ENCODE measurements at places on chromosomes 11 and 22. TPM values are rescaled to one million over a fixed set of nuclear protein-coding genes. Genes with fewer than 3 reads are reported as not detected.

- DNase-seq, result no peak
- H3K27ac ChIP-seq, result no peak overlapping the region
- no peaks in the 10 kb centered on the region for H3K27me3 ChIP-seq
- no peaks in the 10 kb centered on the region for H3K36me3 ChIP-seq
- H3K4me1 ChIP-seq, result no peaks in the 10 kb centered on the region
- H3K4me3 ChIP-seq, result no peak overlapping the region
These were observed 84.8 kb upstream of the PAX6 start for GRCh38 chr11:31895926-31896325.

DNA sequence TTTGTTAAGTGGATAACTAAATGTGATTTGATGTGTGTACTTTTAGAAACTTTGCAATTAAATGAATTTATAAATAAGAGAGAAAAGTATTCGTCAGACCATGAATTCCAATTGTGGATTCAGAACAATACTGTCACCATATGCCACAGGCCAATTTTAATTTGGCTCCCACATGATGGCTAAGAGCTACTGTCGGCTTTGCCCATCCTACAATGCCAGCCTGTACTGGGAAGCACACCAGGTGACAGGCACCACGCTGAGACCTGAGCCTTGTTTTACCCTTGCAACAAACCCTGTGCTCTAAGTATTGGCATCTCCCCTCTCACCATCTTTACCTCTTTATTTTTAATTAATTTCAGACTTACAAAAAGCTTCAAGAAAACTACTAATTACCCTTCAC lies 14.0 kb downstream of the RAB30 start:
- H3K4me1 ChIP-seq, result no peaks in the 10 kb centered on the region
- H3K27me3 ChIP-seq, result no peaks in the 10 kb centered on the region
- DNase-seq, result no peak
- H3K27ac ChIP-seq, result no peak overlapping the region
- no peaks in the 10 kb centered on the region for H3K36me3 ChIP-seq

- no peaks in the 10 kb centered on the region for H3K27me3 ChIP-seq
- DNase-seq, result peak; percentile 70
- no peak overlapping the region for H3K27ac ChIP-seq
- no peaks in the 10 kb centered on the region for H3K4me1 ChIP-seq
- no peak overlapping the region for H3K4me3 ChIP-seq
These were observed 34.0 kb upstream of the FBXO3 start for GRCh38 chr11:33808228-33808828.

DNA sequence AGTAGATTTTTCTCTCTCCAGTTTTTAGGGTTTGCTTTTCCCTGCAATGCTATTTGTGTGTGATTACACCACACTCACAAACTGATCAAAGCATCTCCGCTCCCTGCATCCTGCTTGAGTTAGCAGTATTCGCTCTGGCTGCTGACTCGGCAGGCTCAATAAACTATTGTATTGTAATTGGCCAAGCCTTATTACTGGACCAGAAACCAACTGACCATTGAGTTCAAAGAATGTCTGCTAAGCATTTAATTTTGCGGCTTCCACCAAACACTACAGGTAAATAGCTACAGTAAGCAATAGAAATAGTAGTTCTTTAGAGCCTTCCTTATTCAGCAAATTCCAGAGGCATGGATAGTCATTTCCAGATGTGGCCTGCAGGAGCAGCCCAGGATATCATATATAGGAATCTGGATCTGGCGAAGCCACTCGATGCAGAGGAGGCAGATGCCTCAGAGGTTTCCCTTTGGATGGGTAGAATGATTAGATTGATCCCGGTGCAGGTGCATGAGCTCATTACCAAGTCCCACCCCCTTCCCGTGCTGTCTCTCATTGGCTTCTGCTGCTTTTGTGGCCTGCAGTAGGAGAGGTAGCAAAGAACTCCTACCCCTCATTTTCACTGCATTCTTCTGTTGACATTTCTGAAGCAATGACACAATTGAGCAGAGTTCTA lies 77.3 kb downstream of the COMMD9 start:
- no peak for DNase-seq
- H3K4me1 ChIP-seq, result no peaks in the 10 kb centered on the region
- no peak overlapping the region for H3K27ac ChIP-seq
- no peaks in the 10 kb centered on the region for H3K36me3 ChIP-seq
- no peaks in the 10 kb centered on the region for H3K27me3 ChIP-seq

DNA sequence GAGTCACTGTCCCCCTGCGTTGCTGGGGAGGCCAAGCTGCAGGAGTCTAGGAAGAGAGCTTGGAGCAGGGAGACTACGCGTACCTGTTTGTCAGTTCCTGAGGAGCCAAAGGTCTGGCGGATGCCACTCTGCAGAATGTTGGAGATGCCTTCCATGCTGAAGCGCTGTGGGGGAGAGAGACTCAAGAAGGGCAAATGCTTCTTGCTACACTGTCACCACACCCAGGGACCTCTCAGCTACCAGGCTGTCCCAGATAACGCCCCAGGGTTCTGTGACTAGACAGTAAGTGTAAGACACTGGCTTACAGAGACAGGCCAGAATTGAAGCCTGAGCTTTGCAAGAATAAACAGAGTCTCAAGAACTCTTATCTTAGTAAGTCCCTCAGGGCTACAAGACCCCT lies 42.0 kb downstream of the FEZ1 start:
- no peak overlapping the region for H3K4me3 ChIP-seq
- H3K27me3 ChIP-seq, result no peaks in the 10 kb centered on the region
- H3K4me1 ChIP-seq, result no peaks in the 10 kb centered on the region
- no peak overlapping the region for H3K27ac ChIP-seq
- no peaks in the 10 kb centered on the region for H3K36me3 ChIP-seq

DNA sequence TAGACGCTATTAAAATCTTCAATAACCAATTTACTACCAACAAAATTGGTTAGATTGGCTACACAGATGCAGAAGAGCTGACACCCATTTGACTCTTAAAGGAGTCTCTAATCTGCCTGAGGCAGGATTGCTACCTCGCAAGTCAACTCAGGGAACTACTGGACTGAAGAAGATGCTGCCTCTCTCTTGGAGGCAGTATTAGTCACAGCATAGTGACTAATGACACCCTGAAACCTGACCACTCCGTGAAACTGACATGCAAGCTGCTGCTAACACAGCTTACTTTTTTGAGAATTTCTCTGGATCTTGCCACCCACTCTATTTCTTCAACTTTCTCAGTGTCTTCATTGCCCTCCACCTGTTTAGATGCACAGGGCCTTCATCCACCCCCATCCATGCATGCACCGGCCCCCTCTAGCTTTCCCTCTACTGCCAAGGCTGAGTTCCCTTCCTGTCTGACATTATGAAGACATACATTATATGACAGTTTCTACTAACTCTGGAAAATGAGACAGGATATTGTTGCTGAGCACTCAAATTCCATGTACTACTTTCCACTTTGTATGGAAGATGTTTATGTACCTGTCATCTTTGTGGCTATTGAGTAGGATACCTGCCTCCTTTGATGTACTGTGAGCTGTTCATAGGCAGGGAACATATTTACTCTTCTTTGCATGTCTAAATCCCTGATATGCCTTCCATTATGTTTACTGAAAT lies 183.2 kb downstream of the MSANTD4 start:
- H3K36me3 ChIP-seq, result no peaks in the 10 kb centered on the region
- H3K27ac ChIP-seq, result no peak overlapping the region
- H3K27me3 ChIP-seq, result no peaks in the 10 kb centered on the region
- H3K4me1 ChIP-seq, result no peaks in the 10 kb centered on the region

DNA sequence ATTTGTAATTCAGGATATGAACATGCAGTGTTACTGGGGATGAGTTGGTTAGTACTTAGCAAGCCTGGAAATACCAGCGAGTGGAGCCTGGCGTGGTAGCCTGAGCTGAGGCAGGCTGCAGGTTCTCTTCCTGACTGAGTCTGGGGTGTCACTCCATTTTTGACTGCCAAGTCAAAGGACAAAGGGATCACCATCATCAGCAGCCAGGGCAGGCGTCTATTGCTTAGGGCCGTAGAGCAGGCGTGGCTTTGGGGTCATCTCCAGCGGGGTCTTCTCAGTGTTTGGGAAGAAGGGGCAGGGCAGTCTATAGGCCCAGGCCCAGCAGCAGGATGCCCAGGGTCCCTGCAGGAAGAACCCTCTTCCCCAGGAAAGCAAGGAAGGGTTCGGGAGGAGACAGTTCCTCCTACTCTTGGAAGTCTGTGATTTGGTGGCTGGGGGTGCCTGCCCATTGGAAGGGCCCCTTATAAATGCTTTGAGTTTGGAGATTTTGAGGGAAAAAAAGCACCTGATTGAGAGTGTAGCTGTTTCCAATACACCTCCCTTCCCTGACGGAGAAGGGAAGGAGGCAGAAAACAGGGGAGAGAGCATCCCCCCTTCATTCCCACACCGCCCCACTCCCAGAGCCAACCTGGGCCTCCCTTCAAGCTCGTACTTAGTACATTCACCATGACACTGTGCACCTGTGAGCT lies 51.5 kb upstream of the SPATA19 start:
- no peaks in the 10 kb centered on the region for H3K4me1 ChIP-seq
- no peak overlapping the region for H3K27ac ChIP-seq
- no peak for DNase-seq

GRCh38 chr22:47607486-47607885 lies 845.0 kb downstream of the TBC1D22A start:
- H3K27ac ChIP-seq, result no peak overlapping the region
- no peaks in the 10 kb centered on the region for H3K36me3 ChIP-seq
- no peak overlapping the region for H3K4me3 ChIP-seq

The RNASEH2C gene
- total RNA-seq, result 78.0 TPM

The VPREB1 gene
- total RNA-seq, result not detected

All from prostate gland (tissue), 2 donors.